Endothelial cell of coronary artery (primary cell): ENCODE measurements at places on chromosomes 2 and 18. TPM values are rescaled to one million over a fixed set of nuclear protein-coding genes. Genes with fewer than 3 reads are reported as not detected.

DIPK1C gene
- not detected in 2 replicates for total RNA-seq

MAP3K19 gene
- total RNA-seq: not detected in 2 replicates

MRPS5 gene
- total RNA-seq: 57.3 and 78.5 TPM in 2 replicates

LHCGR gene
- not detected in 2 replicates for total RNA-seq

ICOS gene
- not detected in 2 replicates for total RNA-seq

KCNS3 gene
- total RNA-seq: 0.81 and 0.94 TPM in 2 replicates

PDE1A gene
- under 0.01 and 2.4 TPM in 2 replicates for total RNA-seq

SNRPD1 gene
- 34.0 and 35.1 TPM in 2 replicates for total RNA-seq

FOXD4L1 gene
- 0.18 TPM in 1 of 2 replicates, not detected in the other for total RNA-seq

RAD51AP2 gene
- total RNA-seq: not detected in 2 replicates

RNU2-63P gene
- 10.1 and 284 TPM in 2 replicates for total RNA-seq

DNAJC5G gene
- not detected in 2 replicates for total RNA-seq

RIT2 gene
- not detected in 2 replicates for total RNA-seq
